ENCODE measurements at places on chromosomes 3 and 15.

GRCh38 chr3:58237941-58238681 is 519 bp downstream of the ABHD6 start:
- no peak for DNase-seq

DNA sequence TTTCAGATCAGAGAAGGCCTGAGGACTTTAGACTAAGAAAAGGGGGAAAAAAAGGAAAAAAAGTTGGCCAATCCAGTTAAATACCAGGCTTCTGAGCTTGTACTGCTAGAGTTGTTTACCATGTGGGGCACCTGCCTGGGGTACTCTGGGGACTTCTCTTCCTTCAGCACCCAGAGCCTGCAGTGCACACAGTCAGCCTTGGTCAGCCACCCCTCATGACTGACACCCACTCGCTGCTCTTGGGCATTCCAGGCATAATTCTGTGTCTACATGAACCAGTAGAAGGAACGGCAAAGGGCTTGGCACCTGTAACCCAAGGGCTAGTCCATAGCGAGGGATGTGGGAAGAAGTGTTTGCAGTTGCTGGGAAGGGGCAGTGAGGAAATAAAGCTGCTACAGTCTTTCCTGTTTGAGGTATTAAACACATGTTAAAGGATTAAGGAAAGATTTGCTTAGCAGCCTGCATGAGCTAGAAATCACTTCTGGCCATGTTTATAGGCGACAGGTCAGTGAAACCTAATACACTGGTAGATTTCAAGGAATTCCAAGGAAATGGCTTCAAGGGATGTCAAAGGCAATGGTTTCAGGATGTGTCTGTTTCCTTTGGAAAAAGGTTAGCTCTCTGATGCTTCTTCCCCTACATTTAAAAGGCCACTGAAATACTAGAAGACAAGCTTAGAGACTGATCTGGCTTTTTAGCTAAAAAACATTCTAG is 232.5 kb downstream of the CHST2 start:
- no peak for DNase-seq

DNA sequence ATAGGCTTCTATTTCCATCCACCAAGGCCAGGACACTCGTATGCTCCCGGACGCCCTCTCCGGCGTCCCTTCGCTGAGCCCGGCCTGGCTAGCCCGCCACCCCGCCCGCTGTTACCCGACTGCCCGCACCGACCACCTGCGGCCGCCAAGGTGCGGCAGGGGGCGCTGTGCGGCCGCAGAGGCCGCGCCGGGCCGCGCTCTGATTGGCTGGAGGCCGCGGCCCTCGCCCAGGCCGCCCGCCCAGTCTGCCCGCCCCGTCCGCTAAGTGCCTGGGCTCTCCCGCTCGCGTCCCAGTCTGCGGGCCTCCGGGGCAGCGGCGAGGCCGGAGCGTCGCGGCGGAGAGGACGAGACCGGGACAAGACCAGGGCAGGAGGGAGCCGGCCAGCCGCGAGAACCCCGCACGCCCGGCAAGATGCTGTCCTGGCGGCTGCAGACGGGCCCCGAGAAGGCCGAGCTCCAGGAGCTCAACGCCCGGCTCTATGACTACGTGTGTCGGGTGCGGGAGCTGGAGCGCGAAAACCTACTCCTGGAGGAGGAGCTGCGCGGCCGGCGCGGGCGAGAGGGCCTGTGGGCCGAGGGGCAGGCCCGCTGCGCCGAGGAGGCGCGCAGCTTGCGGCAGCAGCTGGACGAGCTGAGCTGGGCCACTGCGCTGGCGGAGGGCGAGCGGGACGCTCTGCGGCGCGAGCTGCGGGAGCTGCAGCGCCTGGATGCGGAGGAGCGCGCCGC is at the start of gene SYNM:
TSS of gene SYNM (plus strand) at position 293 of the 726 bp plus-strand sequence. CDS start at position 413, 120 bp downstream.
- no peak for DNase-seq

GRCh38 chr3:35664460-35664919 is 25.2 kb downstream of the ARPP21 start:
- DNase-seq, result no peak

GRCh38 chr15:25250011-25250596 is 188.7 kb downstream of the UBE3A start:
- DNase-seq, result no peak

DNA sequence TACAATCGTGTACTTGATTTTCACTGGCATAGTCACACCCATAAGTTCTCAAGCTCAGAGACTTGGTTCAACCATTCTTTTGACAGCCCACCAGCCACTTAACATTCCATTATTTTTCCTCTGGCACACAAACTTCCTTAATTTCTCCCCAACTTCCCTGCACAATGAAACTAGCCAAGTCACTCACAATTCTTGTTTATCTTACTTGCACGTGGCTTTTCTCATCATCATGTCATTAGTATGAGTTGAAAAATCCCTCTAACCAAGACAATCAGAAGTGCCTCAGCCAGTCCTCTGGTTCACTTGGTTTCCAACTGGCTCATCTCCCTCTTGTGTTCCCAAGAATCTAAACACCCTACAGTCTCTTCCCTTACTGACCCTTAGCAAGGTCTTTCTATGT is 110.5 kb upstream of the PTPRG start:
- DNase-seq, result no peak

DNA sequence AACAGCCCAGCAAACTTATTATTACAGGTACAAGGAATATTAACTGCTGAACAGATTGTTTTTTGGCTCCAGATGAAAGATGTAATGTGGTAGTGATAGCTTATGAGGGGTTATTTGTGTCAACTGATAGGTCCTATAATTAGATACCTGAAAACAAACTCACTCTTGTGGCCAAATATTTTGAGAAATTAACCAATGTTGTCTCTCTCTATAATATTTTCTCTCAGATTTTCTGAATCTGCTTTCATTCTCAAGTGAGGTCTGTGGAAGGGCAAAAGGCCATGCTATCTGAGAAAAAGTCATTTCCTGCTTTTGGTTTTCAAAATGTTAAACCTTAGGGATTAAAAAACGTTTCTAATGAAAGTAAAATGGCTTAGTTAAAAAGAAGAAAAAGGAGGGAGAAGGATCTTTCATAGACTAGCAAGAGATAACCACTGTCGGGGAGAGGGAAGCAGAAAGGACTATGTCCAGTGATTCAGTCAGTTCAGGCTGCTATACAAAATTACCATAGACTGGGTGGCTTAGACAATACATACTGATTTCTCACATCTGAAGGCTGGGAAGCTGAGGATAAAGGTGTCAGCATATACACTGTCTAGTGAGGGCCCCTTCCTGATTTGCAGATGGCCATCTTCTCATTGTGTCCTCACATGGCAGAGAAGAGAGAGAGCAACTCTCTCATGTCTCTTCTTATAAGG is 277.5 kb upstream of the P2RY1 start:
- DNase-seq, result no peak

DNA sequence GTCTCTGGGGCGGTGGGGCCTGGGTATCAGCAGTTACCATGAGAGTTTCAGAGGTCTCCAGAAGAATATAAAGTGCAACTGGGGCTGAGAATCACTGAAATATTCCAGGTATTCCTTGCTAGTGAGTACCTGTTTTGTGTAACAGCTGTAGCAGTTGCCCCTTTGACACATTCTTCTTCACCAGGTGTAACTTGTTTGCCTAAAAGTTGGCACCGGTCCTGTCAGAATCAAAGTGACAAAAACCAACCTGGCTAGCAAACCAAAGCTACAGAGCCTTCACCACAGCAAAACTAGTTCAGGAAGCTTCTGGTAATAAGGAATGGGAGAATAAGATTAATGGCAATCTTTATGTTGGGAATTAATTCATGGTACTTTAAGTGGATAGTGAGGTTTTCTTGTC is 296.0 kb downstream of the NAALADL2 start:
- DNase-seq, result no peak

GRCh38 chr3:72892081-72892775 is 4.4 kb downstream of the GXYLT2 start:
- DNase-seq, result no peak

DNA sequence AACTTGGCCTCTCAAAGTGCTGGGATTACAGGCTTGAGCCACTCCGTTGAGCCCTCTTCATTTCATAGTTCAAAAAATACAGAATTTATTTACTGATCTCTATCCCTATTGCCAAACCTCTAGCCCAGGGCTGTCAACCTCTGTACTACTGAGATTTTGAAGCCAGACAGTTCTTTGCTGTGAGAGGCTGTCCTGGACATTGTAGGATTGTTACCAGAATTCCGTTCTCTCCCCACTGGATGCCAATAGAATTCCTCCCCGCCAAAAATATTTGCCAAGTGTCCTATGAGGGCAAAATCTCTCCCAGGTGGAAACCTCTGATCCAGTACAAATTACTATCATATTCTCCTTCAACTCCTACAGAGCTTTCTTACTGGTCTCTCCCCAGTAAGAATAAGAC is 29.6 kb upstream of the ADAMTS9 start:
- no peak for DNase-seq

DNA sequence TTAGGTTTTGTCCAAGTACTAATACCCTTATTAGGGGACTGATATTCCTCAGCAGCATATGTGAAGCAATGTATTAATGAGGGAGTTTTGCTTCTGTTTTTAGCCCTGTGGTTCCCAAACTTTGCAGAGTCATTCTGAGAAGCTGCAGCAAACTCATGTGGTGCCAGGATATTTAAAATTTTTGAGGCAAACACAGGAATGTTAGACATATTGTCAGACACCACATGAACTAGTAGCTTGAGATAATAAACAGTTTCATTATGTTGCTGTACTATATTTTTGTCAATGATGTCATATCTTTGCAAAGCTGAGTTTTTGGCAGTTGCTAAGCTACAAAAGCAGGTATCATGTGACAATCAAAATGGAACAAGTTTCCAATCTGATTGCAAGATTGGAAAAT is 36.6 kb downstream of the ATP6V1A start:
- DNase-seq, result no peak
